ENCODE measurements at places on chromosomes 5 and 9.

- no peak for DNase-seq
Observed at GRCh38 chr5:73826301-73827105, 200.5 kb downstream of the ARHGEF28 start.

- DNase-seq = no peak
Observed at GRCh38 chr9:131033269-131034224, 24.6 kb downstream of the LAMC3 start.

DNA sequence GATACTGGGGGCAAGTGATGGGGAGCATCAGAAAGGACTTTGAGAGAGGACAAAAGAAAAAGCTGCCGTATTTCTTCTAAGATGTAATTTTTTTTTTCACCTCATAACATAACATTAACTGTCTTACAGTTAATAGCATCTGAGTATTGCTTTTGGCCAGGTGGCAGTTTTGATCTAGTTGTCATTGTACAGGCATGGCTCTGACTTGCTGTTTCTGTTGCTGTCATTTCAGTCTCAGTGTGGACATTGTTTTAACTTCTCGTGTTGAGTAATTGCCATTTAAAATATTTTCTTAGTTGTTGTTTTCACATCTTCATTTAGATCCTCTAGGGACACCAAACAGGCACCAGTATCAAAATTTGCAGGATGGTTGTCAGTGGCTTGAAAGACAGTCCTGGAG lies 12.4 kb downstream of the SMAD5 start:
- DNase-seq = no peak

DNA sequence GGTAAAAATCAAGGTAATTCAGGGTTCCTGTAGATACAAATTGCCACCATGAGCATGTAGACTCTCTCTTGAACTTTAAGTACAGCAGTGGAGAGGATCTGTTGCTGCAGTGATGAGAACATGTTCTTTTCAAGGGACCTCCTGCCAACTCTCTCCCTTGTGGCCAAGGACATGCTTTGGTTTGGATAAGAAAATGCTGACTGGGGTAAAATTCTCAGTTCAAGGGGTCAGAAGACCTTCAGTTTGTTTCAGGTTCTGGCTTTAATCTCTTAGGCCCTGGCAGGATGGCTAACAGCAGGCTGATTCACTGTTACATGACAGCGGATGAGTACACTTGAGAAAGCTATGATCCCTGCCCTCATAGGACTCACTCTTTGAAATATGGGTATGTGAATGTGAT lies 299.2 kb upstream of the NMUR2 start:
- DNase-seq = no peak

- no peak for DNase-seq
Observed at GRCh38 chr5:160938532-160938931, 86.5 kb upstream of the ATP10B start.

DNA sequence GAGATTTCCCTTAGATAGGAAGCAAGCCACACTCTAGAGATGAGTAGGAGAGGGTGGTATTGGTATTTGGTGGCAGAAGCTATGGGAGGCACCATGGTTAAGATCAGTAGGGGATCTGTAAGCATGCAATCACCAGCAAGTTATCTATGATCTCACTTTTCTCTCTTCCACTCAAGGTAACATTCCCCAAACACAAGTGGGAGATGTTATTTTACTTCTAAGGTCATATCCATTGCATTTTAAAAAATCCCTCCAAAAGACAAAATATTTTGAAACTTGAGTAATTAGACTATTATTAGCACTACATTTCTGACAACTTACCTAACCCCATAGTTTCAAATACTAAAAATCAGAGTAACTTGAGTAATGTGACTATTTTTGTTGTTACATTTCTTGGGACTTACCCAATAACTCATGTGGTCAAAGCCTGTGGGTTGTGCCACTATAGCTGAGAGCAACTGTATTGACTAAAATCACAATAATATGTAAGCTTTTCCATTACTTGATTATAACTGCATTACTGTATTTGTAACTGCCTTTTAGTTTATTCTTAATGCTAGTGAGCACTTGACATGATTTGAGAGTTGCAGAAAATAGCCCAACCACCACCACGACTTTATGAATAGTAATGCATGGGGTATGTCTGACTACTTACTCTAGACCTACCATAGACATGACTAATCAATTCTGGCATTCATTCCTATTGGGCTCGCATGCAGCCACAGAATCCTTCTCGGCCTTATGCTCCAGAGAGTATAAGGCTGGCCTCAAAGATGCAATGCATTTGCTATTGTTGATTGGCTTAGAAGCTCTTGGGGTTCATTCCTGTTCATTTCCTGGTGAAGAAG lies 264.7 kb downstream of the TRIM32 start:
- no peak for DNase-seq

DNA sequence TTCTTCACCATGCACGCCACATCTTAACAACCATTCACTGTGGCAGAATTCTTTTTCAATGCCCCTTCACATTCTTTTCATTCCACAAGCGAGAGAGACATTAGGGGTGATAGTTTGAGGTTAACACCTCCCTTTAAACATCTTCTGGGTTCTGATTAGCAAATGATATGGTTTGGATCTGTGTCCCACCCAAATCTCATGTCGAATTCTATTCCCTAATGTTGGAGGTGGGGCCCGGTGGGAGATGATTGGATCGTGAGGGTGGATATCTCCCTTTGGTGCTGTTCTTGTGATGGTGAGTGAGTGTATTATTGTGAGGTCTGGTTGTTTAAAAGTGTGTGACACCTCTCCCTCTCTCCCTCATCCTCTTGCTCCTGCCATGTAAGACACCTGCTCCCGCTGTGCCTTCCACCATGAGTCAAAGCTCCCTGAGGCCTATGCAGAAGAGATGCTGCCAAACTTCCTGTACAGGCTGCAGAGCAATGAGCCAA lies 46.1 kb upstream of the RAI14 start:
- no peak for DNase-seq

GRCh38 chr9:75844321-75844720 lies 46.2 kb upstream of the PCSK5 start:
- DNase-seq = no peak

DNA sequence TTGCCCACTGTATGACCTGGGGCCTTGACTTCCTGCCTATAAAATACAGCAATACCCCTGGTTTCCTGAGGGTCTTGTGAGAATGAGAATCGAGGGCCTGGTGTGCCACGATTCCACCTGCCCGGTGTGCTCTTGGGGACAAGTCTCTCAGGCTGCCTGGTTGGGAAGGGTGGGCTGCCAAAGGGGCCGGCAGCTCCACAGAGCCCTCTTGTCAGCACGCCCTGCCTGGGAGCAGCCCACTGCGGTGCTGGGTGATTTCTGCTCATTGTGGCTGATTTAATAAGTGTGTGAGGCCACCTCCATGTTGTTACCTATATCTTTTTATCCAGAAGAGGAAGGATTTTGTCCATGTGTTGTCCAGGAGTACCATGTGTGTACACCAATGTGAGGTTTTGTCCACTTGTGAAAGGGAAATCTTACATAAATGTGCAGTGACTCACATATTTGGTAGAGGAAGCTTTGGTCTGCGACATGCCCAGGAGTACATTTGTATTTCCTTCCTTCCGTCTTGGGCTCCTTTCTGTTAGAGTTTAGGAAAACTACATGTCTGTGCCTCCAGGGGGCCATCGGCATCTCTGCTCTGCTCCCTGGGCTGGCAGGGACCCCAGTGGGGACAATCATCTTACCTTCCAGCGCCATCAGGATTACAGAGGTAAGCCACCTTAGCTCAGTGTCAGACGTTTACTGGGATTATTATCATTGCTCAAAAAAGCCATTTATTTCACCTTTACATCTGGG lies 108.6 kb downstream of the PHF2 start:
- DNase-seq = no peak

GRCh38 chr5:122421374-122422079 lies 109.5 kb downstream of the SNCAIP start:
- DNase-seq = no peak

- DNase-seq = no peak
Observed at GRCh38 chr5:143695244-143695864, 116.6 kb upstream of the HMHB1 start.

GRCh38 chr5:168285696-168286095 lies 5.7 kb upstream of the WWC1 start:
- no peak for DNase-seq

DNA sequence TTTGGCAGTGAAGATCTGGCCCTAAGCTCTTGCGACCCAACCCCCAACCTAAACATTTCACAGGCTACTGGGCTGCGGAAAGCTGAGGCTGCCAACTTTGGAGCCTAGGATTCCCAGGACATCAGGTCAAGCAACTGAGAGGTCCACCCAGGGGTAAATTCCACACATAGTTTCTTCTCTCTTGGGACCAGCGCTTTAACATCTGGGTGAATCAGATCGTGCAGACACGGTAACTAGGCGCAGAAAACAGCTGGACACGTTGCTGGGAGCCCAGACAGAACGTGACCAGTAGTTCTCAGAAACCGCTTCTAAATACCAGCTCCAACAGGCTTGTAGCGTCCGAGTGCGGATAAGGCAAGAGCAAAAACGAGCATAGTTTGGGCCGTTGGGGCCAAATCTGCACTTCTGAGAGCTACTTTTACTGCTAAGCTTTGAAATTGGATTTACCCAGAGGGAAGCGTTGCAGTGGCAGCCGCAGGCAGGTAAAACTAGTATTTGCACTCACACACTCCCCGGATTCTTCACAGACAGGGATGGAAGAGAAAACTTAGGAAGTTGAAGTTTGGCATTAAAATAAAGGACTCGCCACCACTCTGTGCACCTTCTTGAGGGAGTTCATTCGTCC lies 11.8 kb downstream of the ITGA1 start:
- no peak for DNase-seq

- no peak for DNase-seq
Observed at GRCh38 chr9:99726758-99727157, 94.9 kb upstream of the NR4A3 start.

DNA sequence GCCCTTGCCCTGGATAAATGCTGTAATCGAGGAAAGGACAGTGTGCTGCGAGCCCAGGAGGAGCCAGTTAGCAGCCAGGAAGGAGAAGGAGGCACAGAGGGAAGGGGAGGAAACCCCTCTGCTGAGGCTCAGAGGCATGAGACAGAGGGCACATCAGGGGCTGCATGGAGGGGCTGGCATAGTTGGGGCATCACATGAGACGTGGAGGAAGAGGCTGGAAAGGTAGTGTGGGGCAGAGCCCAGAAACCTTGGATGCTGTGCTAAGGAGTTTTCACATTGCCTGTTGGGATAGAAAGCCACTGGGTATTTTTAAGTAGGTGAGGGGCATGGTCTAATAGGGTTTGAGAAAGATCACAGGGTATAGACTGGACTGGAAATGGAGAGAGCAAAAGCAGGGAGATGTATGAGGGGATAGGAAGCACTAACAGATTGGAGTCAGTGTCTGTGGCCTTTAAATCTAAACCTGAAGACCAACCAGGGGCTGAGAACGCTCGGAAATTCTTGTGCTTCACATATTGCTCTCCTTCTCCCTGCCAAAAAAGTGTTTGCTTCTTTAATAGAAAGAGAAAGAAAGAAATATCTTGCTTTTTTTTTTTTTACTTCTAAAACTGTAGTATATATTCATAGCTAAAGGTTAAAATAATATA lies 33.0 kb upstream of the ANGPTL2 start:
- DNase-seq = no peak

GRCh38 chr5:40436535-40437237 lies 243.0 kb upstream of the PTGER4 start:
- peak; percentile 57 for DNase-seq

- DNase-seq = no peak
Observed at GRCh38 chr5:112583166-112583565, 154.5 kb upstream of the APC start.

- DNase-seq = no peak
Observed at GRCh38 chr5:160605266-160605665, 183.6 kb downstream of the PTTG1 start.

GRCh38 chr5:107154593-107154992 lies 516.1 kb downstream of the EFNA5 start:
- DNase-seq = no peak

DNA sequence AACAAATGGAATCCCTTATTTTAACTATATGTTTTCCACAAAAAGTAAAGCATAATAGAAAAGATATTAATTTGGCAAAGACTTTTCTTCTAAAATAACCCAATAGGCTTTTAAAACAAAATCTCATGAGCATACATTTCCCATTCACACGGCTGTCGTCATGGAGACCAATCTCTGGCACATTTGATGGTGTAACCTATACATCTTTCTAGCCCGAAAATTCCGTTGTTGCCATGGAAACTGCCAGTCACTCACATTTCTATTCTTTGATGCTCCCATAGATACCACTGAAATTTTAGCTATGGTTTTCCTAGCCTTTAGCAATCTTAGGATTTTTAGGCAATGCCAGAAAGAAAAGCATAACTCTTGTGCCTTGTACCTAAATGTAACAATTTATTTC lies 262.9 kb upstream of the TRPM3 start:
- no peak for DNase-seq

DNA sequence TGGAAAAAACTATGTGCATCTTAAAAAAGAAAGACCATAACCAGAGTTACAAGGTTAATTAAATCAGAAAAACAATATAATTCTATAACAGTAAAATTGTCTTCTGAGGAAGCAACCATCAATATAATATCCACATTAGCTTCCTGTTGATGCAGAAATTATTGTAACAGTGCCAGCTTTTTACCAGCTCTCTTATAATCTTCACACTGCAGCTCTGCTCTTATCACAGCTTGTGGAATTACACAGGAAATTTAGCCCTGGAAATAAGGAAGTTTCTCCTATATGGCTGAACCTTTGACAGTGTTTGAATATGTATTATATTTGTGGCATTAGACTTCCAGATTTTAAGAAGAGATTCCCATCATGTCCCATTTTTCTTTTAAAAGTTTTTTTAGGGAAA lies 49.1 kb upstream of the TEK start:
- DNase-seq = no peak

DNA sequence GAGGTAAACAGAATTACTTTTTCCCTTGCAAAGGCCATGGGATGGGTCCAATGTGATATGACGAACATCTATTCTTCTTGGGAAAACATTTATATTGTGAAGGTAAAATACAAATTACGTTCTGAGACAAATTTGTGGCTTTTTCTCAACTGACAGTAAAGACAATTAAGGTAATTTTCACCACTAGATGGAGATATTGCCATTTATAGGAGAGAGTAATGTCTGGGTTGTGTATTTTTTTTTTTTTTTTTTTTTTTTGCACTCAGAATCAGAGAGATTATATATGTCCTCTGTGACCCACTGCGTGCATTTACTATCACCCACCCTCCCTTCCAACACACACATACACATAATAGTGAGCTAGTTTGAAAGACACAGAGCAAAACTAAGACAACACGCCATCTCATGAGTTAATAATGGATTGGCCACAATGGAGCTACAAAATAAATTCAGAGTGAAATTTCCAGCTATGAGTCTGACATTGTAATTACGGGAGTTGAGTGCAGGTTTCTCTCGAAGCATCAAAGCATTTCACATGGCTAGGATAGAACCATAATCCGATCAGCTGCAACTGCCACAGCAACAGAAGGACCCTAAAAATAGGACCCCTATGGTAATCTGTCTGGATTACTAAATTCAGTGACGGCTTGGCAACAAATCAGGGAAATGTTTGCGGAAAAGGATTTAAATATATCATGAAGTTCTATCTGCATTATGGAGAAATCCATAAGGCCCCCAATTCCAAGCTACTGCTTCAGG lies 49.2 kb downstream of the ANXA1 start:
- peak; percentile 46 for DNase-seq

- no peak for DNase-seq
Observed at GRCh38 chr5:142828797-142829535, 58.8 kb downstream of the ARHGAP26 start.

- no peak for DNase-seq
Observed at GRCh38 chr9:72623156-72623555, 101.7 kb downstream of the TMC1 start.

GRCh38 chr5:174428895-174429294 lies 295.5 kb upstream of the MSX2 start:
- no peak for DNase-seq

GRCh38 chr9:133088146-133088750 lies 26.5 kb downstream of the CEL start:
- no peak for DNase-seq

Measured in CD4-positive, alpha-beta T cell (primary cell).